ENCODE measurements at places on chromosomes 2 and 18.

DNA sequence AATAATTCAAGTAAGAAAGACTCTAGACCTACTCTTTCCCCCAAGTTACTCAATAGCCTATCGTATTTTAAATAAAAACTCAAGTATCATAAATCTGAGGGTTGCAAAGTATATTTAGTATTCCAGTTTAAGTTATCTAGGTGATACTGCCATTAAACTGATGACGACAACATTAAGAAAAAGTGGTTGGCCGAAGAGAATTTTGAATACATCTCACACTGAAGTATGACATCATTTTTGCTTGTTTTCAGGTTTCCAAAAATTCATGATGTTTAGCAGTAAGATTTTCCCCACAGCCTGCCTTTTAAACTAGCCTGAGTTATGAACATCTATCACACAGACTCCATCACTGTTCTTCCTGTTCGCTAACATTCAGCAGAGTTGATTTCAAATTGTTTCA lies 102.1 kb upstream of the RAB27B start:
- DNase-seq = no peak

DNA sequence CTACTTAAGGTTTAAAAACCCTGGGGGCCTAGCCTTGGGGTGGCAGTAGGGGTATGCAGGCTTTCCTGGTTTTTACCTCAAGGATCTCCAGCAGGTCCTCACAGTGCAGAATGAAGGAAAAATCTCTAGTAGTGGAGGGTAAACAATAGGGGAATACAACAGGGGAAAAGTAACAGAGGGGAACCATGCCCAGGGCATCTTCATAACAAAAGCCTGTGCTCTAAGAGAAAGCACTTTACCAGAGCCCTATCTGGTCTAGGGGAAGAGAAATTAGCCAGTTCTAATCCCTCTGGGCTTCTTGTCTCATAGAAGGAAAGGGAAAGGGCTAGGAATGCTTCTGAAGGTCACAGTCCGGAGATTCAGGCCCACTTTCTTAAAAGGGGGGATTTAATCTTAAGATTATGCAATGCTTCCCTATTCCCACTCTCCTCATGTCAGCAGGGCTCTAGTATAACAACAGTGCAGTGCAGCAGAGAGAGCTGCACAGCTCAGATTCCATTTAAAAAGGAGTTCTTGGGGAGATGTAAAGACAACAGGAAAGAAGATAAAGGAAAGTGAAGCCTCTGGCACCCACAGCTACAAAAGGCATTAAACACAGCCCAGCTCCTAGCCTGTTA lies 149.0 kb upstream of the CYP1B1 start:
- DNase-seq = no peak

- DNase-seq = no peak
These were observed 2023.9 kb upstream of the CELF4 start for GRCh38 chr18:39589496-39589895.

DNA sequence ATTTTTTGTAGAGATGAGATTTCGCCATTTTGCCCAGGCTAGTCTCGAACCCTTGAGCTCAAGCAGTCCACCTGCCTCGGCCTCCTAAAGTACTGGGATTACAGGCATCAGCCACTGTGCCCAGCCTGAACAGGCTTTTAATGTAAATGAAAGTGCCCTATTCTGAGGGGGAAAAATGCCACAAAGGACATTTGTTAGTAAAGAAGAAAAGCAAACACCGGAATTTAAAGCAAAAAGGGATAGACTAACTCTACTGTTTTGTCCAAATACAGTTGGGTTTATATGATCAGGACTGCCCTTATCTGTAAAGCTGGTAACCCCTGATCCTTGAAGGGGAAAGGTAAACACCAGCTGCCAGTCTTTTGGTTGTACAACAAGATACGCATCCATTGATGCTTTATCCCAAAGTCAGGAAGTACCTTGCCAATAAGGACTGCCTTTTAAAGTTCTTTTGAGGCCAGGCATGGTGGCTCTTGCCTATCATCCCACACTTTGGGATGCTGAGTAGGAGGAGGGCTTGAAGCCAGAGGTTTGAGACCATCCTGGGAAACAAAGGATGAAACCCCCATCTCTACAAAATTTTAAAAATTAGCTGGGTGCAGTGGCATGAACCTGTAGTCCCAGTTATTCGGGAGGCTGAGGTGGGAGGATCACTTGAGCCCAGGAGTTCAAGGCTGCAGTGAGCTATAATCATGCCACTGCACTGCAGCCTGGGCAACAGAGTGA lies 13.1 kb downstream of the CLEC4F start:
- no peak for DNase-seq

DNA sequence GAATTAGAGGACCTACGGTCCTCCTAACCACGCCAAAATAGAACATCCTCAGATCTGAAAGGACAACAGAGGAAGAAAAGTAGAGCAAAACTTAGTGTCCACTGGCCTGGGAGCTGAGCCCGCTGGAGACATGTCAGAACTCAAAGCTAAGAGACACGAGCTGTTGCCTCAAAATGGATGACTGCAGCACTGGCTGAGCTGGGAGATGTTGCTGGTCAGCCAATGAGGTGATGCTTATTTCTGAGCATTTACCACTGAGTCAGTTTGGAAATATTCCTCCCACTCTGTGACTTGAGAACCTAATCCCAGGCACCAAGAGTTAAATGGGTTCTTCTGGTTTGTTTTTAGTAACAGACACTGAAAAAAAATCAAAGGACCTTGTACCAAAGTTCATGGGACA lies 32.6 kb downstream of the FBXO15 start:
- DNase-seq = no peak

- DNase-seq = no peak
These were observed 197.6 kb upstream of the MC4R start for GRCh38 chr18:60570172-60570571.

DNA sequence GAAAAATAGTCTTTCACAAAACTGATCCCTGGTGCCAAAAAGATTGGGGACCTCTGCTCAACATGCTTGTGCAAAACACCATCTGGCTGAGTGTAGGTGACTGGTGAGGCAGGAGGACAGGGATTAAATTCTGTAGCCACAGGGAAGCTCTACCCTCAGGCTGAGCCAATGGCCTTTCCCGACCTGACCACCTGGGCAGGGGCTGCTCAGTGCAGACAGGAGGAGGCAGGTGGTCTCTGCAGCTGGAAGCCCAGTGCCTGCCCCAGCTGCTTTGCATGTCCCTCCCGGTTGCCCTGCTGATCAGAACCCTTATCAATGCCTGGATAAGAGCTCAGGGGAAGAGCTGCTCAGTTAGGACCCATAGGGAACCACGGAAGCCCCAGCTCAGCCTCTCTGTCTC lies 235.3 kb downstream of the ANKRD36 start:
- no peak for DNase-seq

DNA sequence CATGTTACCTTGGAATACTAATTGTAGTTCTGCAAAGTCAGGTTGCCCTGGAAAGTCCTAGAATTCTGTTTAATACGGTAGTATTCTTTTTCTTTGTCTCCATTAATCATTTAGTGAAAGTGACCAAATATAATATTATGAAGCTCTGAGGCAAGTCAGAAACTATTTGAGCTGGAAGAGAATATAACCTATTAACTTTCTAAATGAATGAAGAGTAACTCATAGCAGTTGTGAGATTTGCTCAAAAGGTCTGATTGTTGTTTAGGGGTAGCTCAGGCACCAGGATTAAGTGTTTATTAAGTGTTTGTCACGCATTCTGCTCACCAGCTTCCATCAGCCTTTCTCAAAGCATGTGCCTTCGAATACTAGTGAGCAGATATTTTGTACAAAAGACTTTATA lies 46.7 kb upstream of the SERPINE2 start:
- no peak for DNase-seq

- no peak for DNase-seq
These were observed 1.3 kb upstream of the ODC1 start for GRCh38 chr2:10449486-10449831.

DNA sequence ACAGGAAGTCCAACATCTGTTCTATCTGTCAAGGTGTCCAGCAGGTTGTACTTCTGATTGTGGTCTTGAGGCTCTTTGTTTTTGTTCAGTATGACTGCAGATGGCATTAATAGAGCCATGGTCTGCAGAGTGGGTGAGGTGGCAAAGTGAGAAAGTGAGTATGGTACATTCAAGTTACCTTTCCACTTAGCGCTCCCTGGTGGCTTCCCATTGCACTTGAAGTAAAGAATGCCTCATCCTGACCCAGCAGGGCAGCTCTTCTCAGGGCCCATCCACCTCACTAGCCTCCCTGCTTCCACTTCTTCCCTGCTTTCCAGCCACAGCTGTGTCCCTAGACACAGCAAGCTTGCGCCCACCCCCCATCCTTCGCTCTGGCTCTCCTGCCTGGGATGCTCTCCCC lies 148.0 kb upstream of the ALPP start:
- DNase-seq = peak; percentile 10

DNA sequence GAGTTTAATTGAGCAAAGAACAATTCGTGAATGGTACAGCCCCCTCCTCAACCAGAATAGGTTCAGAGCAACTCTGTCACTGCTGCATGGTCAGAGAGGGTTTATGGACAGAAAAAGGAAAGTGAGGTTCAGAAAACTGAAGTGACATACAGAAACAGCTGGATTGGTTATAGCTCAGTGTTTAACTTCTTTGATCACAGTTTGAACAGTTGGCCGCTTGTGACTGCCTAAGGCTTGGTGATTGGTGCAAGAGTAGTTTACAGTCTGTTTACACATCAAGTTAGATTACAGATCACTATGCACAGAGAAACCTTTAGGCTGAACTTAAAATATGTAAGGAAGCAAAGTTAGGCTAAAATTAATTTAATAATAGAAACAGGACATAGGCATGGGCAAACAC lies 459.2 kb downstream of the KCNJ3 start:
- no peak for DNase-seq

GRCh38 chr2:24959761-24960160 lies 12.0 kb downstream of the DNAJC27 start:
- no peak for DNase-seq

- DNase-seq = peak; percentile 46
These were observed 807 bp upstream of the CREB1 start for GRCh38 chr2:207528980-207529329.

GRCh38 chr2:217060516-217060915 lies 200.7 kb upstream of the TNP1 start:
- no peak for DNase-seq
